ENCODE measurements at places on chromosomes 4 and X.
A peak's percentile ranks its signal among the peaks of the same experiment; 100 is the strongest.

DNA sequence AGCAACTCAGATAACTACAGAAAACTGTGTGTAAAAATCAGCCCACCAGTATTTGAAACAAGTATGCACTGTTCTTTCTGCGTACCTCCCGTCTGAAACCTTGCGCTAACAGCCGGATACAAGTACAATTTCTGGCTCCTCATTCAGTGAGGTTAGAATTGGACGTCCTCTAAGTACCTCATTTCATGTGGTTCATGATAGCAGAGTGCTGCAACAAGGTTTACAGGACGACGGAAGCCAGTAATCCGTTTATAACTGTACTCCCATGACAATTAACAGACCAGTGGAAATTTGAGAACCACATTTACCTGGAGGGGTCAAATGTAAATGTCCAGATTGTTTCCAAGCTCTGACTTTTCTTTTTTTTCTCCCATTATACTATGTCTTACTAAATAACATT is 52.9 kb upstream of the TENM3 start:
- DNase-seq, result no peak

DNA sequence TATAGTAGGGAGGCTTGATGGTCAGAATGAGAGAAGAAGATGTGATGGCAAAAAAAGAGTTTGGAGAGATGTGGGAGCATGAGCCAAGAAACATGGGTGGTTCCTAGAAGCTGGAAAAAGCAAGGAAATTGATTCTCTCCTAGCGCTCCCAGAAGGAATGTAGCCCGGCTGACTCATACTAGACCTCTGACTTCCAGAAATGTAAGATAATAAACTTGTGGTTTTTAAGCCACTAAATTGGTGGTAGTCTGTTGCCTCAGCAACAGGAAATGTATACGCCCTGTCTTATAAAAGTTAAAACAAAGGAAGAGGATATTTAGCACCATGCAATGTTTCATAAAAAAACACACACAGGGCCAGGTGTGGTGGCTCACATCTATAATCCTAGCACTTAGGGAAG is 182.7 kb upstream of the PCDH7 start:
- no peak for DNase-seq

DNA sequence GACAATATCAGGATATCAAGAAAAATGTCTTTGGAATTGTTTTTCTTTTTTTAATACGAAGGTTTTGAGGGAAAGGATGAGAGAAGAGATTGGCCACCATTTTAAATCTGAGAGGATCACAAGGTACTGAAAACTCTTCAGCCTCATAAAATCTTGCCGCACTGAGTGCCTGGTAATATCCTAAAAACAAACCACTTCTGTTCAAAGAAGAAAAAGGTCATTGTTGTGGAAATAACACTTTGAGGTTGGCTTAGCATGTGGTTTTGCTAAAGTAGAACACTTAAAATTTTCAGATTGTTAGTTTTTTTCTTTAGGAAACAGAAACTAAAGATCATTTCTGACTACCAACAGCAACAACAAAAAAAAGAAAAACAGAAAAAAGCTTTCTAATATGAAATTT is 1.0 kb upstream of the CLDN22 start:
- DNase-seq, result no peak

DNA sequence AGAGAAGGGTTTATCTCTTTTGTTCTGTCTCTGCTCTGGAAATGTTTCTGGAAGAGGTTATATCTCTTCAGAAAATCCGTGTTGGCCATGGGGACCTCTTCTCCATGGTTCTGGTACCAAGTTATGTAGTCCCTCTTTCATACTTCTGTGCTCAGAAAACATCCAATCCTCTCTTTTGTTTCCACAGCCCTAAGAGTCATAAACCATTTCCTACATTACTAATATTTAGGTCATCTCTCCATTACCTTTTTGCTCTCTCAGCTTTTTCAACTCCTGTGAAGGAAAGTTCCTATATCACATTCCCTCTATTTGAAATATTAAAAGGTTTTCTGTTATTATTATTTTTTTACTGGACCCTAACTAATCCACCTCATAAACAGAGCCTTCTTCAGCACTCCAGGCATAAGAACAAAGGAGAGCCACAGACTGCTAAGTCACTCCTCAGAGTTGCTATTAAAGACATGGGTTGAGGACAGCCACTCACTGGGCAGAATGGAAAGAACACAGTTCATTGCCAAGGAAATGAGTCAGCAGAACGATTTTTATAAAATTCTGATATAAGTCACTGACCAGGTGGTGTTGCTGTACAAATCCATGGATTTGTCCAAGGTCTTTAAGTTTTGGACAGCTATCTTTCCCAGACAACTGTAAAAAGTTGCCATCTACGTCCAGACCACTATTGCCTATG is 122.4 kb upstream of the NPY2R start:
- DNase-seq, result no peak

DNA sequence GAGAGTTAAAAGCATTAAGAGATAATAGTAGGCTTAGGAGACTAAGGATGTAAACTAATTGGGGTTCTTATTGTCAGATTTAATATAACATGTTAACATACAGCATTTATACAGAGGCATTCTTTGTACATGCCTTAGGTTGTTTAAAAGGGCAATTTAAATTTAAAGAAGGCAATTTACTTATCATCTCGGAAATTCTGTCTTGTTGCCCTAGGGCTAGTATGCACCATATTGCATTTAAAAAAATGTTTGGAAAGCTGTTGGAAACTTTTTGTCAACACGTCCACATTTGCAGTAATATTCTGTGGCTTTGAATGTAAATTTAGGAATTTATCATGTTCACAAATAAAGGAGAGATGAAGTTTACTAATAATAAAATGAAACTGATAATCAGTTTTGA is 25.5 kb downstream of the GALNT7 start:
- DNase-seq, result no peak

DNA sequence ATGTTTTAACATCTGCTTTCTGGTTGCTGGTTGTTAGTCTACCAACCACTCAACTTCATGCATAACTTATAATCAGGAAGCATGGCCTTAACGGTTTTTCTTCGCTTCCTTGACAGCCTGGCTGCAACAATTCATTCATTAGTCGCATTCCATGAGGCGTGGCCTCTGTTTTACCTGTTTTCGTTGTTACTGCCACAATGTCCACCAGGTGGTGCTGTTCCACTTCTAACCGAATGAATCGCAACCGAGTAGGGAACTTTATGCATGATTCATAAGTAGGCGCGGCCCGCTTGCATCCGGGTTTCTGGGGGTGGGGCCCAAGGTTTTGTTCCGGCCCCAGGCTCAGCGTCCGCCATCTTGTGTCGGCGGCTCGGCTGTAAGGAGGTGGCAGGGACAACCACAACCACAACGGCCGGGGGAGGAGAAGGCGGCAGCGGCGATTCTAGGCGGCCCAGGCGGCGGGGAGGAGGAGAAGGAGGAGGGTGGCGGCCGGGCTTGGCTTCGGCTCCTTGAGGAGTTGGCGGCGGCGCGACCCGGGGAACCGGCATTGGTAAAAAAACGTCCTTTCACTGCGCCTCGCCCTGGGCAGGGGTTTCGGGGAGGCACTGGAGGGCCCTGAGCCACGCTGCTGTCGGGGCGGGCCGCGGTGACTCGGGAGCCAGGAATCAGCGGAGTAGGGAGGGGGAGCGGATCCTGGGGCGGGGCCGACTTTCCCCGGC is at the start of gene UBA1:
Gene UBA1 (plus strand): TSS at position 355 of the 719 bp plus-strand sequence. CDS start 4,974 bp downstream, outside the sequence.
- peak; percentile 91 for DNase-seq

GRCh38 chrX:1717373-1717772 is 102.5 kb downstream of the ASMT start:
- no peak for DNase-seq

DNA sequence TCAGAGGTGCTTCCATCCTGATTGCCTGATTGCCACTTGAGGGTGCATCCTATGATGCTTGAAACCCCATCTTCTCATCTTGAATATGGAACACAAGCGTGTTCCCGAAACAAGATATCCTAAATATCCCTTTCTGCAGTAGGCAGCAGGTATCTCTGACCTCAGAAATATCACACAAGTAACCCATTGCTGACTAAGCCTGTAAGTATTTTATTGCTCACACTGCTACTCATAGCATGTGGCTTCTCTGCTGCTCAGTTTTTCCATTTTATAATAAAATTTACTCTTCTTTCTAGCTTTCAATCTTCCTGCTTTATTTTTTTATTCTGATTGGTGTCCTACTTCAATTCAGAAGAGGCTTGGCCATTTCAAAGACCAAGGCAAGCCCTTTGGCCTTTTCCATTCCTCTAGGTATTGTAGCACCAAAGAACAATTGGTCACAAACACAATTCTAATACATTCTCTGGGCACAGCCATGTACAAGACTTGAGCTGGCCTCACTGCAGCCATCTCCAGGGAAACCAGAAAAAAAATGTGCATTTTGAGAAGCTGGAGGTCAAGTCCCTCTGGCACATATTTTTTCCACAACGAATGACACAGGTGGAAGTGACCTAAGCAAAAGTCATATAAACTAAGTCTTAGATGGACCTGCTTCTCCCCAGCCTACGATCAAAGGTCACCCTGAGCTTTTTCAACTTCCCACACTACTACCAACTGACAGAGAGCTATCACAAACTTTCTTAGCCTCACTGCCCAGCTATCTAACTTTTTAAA is 107.0 kb downstream of the OR13H1 start:
- no peak for DNase-seq

- no peak for DNase-seq
Observed at GRCh38 chrX:115892056-115892708, 278.4 kb upstream of the AGTR2 start.

DNA sequence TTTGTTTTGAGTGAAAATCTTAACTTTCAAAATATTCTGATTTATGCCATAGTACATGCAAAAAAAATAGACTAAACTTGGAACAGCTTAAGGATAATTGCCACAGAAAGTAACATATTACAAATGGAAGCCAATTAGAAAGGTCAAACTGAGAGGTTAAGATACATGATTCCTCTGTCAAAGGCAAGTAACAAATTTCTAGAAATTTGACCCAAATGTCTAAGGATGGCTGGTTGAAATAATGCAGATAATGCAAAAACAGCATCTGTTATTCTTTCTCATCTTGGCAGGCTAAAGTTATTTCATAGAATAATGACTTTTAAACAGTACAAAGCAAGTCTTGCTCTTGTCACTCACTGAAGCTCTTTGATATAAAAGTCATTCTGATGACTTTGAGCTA is 10.5 kb downstream of the FGF5 start:
- no peak for DNase-seq

GRCh38 chr4:54819034-54819433 is 161.3 kb downstream of the KIT start:
- DNase-seq, result no peak

GRCh38 chr4:2377241-2377640 is 41.2 kb downstream of the ZFYVE28 start:
- no peak for DNase-seq

GRCh38 chrX:30525732-30526131 is 51.8 kb downstream of the TASL start:
- no peak for DNase-seq

- no peak for DNase-seq
Observed at GRCh38 chr4:148007314-148007760, 275.4 kb downstream of the ARHGAP10 start.

DNA sequence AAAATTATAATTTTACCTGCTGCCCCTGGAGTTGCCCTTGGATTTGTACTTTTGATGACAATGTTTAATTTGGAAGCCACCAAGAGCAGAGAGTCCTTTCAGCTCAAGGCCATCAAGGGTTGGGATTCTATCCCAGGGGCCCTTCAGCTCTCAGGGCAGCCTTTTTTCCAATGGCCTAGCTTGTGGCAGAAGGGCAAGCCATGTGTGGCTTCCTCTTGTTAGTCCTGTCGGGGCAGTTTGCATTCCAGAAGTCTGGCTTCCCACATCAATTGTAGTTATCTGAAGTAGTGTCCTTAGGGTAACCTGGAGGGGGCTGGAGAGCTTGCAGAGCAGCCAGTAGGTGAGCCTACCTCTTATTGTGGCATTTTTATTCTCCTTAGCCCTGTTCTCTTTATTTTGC is 569.4 kb downstream of the TRAM1L1 start:
- DNase-seq, result no peak

DNA sequence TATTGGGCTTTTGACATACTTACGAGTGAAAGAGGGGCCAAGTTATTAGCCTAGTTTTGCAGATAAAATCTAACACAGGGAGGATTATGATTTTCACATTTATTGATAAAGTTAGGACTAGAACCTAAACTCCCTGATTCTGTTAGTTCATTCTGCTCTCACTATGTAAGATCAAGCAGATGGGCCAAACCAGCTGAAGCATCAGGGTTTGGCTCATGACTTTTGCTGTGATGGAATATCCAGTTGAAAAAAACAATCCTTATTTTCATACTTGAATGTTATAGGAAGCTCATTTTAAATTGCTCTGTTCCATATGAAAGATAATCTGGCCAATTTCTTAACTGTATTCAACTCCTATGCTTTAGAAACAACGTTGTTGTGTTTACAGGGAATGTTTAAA is 21.2 kb downstream of the SPRY1 start:
- no peak for DNase-seq

DNA sequence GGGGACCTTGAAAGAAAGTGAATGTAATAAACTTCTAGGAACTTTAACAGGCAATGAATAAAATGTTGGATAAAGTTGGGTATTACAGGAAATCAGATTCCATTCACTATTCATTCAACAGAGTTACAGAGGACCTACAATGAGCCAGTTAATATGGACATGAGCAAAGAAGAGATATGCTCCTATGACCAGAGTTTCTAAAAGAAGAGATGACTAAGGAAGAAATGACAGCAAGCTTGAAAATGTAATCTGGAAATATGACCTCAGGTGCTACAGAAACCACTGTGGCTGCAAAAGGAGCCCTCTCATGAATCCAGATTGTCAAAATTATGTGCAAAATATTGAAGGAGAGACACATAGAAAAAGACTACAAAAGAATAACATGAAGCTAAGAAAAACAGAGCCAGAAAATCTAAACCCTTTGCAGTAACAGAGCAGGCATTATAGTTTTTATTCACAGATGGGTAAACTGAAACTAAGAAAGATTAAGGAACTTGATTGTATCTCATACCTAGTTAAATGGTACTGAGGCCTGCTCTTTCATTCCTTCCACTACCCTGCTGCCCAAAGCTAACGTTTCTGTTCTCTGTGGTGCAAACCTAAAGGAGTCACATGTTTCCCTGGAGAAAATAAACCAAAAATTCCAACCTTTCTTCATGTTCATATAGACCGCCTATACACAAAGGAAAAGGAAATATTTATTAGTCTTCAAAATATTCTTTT is 378.3 kb downstream of the GBA3 start:
- no peak for DNase-seq

DNA sequence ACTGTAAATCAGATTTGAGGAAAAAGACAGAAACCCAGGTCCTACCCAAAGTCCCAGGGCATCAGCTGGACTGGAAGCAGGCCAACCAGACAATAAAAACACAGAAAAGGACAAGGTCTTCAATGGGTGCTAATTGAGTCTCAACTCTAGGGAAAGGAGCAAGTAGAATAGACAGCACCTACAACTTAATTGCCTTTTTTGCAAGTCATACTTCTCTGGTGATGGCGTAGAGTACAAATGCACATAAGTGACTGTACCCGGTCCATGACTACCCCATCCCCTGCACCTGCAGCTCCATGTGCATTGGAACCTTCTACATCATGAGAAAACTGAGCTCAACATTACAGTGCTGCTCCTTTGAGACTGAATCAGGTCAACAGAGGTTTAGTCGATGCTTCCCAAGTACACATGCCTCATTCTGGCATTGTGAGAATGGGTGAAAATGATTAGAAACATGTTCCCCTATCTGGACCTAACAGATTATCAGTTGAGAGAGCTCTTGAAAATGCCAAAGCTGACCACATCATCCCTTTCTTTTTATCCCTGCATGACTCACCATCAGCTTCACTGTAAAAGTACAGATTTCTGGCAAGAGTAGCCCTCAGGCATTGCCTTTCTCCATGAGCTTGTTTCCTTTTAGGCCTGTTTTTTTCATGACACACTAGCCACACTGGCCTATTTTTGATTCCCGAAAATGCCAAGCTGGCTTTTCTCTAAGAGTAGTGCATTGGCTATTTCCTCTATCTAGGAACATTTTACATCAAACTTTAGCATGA is 298.3 kb downstream of the HS3ST1 start:
- DNase-seq, result peak; percentile 46
